ENCODE measurements at places on chromosomes 4 and X.

GRCh38 chr4:189843413-189844009 lies 97.2 kb upstream of the FRG1 start:
- no peak for DNase-seq

GRCh38 chr4:111499291-111499690 lies 646.0 kb upstream of the FAM241A start:
- DNase-seq: no peak

GRCh38 chrX:130393451-130394074 lies 8.1 kb upstream of the GPR119 start:
- DNase-seq: no peak

- DNase-seq: no peak
These were observed 14.4 kb upstream of the DCAF8L1 start for GRCh38 chrX:27995611-27996010.

GRCh38 chr4:179678093-179678814 lies 2236.0 kb upstream of the AGA start:
- DNase-seq: no peak

GRCh38 chr4:139704915-139705485 lies 39.4 kb downstream of the MGST2 start:
- DNase-seq: no peak

DNA sequence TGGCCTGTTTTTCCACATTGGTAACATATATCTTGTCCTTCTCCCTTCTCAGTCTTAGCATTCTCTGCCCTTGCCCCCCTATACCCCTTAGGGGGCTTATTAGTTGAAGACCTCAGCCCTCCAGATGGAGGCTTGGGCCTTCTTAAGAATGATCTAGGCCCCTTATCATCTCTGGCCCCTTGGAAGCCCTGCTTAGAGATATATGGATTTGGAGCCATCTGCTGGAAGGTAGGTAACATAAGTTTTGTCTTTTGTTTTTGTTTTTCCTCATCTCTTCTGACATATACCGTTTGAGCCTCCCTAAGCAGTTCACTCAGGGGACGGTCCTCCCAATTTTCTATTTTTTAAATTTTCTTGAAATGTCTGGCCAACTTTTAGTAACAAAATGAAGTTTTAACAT lies 48.3 kb upstream of the NAP1L2 start:
- no peak for DNase-seq

- DNase-seq: no peak
These were observed 45.0 kb downstream of the TEC start for GRCh38 chr4:48224606-48225005.

- DNase-seq: no peak
These were observed 144.1 kb upstream of the GIMD1 start for GRCh38 chr4:106512706-106513105.

DNA sequence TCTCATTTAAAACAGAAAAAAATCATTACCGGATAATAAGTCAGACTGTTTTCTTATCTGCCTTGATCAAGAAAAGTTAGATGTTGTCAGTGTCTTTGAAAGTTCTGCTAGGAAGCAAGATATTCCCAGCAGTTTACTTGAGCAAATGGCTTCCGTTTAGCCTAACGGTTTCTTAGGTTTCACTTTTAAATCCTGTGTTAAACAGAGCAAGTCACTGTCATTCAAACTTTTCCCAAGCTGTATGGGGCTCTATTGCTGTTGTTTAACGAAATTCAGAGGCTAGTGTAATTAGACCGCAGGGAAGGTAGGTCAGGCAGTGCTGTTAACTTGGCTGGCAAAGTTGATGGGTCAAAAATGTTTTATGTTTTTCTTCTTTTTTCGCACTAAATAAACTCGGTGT lies 80.3 kb upstream of the NEIL3 start:
- DNase-seq: no peak

DNA sequence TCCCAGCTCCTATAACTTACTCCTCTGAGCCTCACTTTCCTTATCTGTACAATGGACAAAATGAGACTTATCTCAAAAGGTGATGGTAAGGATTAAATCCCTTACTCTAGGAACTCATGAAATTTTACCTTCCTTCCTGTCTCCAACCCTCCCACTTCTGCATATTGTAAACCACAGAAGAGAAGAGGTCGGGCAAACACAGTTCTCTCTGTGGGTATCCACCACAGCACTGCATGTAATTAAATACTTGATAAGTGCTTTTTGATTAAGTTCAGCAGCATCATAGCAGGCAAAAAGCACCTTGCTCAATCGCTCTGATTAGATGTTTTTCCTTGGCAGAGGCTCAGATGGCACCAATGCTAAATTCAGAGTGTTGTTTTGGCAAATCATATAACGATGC lies 17.3 kb upstream of the TMEM192 start:
- DNase-seq: no peak

- no peak for DNase-seq
These were observed 19.3 kb downstream of the PPP2R2C start for GRCh38 chr4:6452897-6453687.

- DNase-seq: no peak
These were observed 20.5 kb downstream of the ARSJ start for GRCh38 chr4:113958766-113959538.

DNA sequence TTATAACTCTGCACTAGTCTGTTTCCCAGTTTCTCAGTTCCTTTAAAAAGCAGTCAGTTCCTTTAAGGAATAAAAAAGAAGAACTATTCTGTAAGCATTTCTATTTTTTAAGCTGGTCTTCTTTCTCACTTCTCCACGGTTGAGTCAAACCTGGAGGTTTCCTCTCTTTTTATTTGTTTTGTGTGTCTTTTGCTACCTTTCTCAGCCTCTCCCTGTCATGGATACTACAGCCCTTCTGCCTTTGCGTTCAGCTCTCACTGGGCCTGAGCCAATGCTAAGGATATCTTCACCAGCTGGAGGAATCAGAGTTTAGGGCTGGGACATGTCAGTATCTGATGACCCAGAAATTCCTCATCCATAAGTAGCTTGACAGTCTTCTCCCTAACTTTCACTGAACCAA lies 49.7 kb upstream of the PRKX start:
- no peak for DNase-seq

- peak; percentile 94 for DNase-seq
These were observed at the start of gene NR3C2 for GRCh38 chr4:148441986-148442831. NR3C2 (minus strand) TSS chr4:148442414.

DNA sequence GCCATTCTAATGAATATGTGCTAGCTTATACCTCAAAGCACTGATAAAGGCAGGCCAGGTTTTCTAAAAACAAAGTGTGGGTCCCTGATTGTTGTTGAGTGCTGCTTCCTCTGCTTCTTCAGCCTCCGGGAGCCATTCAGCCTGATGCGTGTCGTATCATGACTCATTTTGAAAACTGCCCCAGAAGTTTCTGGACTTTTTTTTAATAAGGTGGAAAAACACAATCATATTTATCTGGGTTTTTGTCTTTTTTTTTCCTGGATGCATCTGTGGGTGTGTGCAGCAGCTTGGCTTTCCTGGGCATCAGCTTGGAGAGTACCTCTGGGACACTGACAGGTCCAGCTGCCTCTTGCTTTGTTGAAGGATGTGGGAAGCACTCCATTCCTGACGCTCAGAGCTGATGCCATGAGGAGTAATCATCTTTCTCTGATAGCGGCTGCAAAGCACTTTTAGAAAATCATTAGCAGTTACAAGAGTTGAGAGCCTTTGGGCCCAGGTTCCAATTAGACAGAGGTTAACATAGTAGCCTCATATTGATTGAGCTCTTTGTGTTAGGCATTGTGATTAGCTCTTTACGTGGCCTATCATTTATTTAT lies 66.9 kb downstream of the PARM1 start:
- no peak for DNase-seq

GRCh38 chr4:173794662-173795061 lies 264.6 kb upstream of the HAND2 start:
- DNase-seq: no peak
